Posterior cingulate gyrus (tissue), 11 donors: ENCODE measurements at places on chromosomes 1 and 21.

GRCh38 chr1:202106340-202107254, 16.1 kb upstream of the GPR37L1 start:
- no peak for DNase-seq

DNA sequence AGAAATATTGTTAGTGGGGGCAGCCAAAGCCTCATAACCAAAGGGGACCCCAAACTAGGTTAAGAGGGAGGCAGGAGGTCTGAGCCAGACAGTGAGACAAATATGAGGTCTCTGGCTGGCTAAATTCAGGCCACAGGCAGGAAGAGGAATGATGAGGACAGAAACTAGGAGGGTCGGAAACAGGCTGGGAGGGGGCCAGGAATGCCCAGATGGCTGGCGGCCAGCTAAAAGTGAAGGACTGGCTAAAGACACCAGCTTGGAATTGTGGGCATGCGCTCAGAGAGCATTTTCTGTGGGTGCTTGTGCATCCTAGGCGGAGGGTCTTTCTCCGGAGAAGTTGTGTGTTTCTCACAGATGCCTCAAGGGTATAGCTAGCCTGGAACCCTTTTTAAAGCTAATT, 77.0 kb downstream of the PGM1 start:
- DNase-seq: no peak

DNA sequence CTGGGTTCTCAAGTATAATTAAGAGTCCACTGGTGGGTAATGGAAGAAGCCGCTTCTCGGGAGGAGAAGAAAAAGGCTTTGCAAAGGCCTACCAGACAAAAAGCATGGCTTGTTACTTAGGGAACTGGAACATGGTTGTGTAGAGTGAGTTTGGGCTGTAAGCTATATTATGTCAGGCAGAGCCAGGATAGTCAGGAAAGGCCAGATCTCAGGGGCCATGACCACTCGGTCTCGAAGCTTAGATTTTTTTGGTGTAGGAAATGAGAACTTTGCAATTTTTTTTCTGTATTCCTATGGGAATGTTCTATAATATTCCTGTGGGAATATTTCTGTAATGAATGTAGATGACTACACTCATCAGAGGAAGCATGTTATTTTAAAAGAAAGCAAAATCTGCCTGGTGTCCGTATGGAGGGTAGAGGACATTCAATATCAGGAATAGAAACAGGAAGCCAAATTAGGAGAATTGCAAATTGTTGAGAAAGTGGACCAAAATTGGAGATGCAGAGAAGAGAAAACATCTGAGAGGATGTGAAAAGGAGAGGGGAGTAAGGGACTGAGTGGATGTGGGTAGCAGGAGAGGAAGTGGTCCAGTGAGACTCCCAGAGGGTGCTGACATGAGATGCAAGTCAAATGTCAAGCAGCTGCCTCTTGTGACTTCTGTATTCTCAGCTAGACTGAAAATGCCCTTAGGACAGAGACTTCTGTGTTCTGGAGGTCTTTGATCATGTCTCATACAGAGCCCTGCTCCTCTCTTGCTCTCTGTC, 45.2 kb upstream of the HAO2 start:
- DNase-seq: no peak

DNA sequence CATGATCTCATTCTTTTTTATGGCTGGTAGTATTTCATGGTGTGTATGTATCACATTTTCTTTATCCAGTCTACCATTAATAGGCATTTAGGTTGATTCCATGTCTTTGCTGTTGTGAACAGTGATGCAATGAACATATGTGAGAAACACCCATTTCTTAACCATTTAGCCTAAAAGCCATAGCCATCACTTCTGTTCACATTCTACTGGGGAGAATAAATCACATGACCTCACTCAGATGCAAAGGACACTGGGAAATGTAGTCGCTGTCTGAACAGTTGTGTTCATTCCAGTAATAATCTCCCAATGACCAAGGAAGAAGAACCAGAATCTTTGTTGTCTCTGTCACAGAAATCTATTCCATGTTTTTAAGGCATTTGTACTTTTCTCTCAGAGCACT, 15.1 kb upstream of the PLA2G2E start:
- no peak for DNase-seq

DNA sequence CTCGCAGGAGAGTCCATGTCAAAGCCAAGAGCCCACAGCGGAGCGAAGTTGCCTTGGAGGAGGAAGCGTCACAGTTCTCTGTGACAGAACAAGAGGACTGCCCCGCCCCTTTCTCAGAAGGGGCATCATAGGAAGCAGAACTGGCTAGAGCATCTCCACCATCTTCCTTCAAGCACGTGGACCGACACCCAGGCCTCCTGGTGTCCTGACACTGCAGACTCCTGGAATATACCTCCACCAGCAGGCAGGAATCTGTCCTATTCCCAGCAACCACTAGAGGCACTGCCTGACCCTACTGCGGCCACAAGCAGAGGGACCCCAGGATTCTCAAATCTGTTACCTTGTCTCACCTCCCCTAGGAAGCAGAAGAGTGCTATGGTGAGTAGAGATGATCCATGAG, 37.8 kb downstream of the GPA33 start:
- no peak for DNase-seq

DNA sequence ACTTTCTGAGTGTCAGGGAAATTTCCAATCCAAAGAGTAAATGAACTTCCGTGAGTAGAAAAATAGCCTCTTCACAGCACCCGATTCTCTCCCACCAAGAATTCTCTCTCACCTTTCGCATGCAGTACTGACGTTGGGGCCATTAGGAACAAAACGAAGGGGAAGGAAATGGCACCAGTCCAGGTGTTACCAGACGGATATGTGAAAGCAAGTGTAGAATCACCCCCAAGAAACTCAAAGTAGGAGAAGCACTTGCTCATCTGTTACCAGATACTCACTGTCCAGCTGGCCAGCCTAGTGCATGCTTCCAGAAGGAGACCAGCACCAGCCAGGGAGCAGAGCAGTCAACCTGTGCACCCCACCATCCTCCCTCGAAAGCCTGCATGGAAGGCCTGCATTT, 55.1 kb downstream of the ITPKB start:
- DNase-seq: no peak
